ENCODE measurements at places on chromosomes 7 and 10.

DNA sequence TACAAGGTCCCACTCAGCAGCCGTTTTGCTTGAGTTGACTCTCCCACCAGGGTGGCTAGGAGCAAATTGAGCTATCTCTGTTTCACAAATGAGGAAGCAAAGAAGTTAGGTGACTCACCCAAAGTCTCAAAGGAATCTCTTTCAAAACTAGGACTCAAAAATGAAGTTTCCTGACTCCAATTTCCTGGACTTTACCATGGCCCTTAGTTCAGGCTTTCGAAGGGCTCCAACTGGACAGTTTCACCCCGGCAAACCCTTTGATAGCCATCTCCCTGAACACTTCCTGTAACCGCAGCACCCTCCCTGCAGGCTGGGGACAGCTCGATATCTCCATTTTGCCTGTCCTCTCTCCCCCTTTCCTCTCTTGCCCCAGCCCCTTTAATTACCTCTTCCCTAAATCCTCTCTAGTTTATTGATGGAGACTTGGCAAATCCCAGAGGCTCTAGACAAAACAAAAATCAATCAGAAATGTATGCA lies 4.7 kb upstream of the AFAP1L2 start:
- DNase-seq, result no peak

DNA sequence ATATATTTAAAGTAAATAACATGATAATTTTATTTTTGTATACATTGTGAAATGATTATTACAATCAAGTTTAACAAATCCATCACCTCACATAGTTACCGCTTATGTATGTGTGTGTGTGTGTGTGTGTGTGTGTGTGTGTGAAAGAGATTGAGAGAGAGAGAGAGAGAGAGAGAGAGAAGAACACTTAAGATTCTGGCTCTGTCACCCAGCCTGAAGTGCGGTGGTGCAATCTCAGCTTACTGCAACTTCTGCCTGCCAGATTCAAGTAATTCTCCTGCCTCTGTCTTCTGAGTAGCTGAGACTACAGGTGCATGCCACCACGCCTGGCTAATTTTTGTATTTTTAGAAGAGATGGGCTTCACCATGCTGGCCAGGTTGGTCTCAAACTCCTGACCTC lies 17.8 kb downstream of the LYZL1 start:
- no peak for DNase-seq

DNA sequence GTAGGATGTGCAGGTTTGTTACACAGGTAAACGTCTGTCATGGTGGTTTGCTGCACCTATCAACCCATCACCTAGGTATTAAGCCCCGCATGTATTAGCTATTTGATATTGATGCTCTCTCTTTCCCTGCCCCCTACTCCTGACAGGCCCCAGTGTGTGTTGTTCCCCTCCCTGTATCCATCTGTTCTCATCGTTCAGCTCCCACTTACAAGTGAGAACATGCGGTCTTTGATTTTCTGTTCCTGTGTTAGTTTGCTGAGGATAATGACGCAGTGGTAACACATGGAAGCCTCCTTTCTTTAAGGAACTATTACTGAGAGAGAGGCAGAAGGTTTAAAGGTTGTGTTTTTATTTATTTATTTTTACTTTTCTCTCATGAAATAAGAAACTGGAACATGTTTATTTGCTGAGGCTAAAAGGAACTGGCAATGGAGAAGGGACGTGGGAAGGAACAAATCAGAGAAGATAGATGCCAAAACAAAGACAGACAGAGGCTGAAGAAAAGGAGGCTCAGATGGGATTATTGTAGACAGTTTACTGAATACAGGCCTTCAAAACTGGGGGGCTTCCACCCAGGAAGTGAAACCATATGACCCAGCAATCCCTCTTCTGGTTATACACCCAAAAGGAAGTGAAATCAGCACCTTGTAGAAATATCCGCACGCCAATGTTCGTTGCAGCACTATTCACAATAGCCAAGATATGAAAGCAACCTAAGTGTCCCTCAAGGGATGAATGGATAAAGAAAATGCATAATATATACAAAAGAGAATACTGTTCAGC lies 556.3 kb downstream of the GRM8 start:
- no peak for DNase-seq

- no peak for DNase-seq
Measured at GRCh38 chr10:115772606-115773005, 500.4 kb downstream of the GFRA1 start.

GRCh38 chr7:26100406-26101339 lies 51.3 kb upstream of the NFE2L3 start:
- DNase-seq, result no peak

GRCh38 chr10:51425431-51425830 lies 274.0 kb downstream of the CSTF2T start:
- no peak for DNase-seq

DNA sequence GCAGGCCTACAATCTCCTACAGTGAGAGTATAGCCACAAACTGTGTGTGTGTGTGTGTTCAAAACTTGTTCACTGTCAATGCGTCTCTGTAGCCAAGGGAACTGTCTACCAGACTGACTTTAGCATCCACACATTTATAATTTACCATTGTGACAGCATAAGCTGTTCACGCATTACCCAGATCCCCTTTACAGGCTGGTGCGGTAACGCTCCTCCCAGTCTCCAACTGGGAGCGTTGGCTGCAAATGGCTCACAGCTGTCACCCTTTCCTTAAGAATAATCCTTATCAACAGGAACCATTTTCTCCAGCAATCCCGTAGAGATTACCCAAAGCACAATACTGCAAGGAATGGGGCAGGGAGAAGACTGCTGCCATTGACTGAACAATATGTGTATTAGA lies 199.5 kb downstream of the GPAM start:
- no peak for DNase-seq
